ENCODE measurements at places on chromosomes 6 and 20.

DNA sequence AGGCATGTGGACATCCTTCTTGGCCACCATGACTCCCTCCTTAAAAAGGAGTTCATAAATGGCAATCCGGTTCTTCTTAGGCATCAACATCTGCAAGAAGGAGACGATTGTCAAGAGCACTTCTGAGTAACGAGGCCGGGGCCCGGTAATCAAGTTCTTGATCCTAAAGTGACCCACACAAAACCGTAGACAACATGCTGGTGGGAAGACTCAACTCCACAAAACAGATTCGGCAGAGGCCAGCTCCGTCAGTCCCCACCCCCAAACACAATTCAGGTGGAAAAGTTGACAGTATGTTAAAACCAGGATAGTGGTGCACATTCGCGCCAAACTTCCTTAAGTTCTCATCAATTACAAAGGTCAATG, 754 bp downstream of the RPS10 start:
- no peak for DNase-seq

DNA sequence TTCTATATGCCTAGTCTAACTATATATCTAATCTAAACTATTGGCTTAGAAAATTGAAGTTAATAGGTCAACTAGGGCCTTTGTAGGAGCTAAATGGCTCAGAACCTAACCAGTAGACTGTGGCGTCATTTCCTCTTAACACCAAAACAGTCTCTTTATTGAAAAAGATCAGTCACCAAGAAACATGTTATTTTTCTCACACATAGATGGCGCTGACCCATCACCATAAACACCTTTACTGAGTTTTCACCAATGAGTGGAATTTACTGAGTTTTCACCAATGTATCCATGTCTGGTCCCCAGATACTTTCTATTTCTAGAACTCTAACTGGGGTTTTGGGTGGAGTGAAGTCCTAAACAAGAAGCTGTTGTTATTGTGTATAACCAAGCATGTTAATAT, 636.0 kb downstream of the BCKDHB start:
- DNase-seq, result no peak

GRCh38 chr6:7479801-7480266, 61.6 kb upstream of the DSP start:
- peak; percentile 46 for DNase-seq

DNA sequence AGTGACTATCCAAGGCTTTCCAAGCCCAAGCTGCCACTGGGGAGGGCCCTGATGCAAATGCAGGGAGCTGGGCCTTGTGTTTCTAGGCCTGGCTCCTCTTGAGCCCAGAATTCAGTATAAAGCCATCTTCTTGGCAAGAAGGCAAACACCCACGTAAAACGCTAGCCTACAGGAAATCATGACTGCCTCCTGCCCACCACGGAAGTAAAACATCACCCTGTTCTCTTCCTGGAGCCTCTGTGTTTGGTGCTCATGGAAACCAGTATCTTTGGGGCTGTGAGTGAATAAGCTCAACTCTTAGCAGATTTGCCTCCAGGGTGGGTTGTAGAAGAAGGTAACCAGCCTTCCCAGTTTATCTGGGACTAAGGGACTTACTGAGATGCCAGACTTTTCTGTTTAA, 271.0 kb downstream of the ZNF217 start:
- DNase-seq, result no peak

- DNase-seq, result no peak
Observed at GRCh38 chr6:56026455-56027180, 151.2 kb upstream of the BMP5 start.

DNA sequence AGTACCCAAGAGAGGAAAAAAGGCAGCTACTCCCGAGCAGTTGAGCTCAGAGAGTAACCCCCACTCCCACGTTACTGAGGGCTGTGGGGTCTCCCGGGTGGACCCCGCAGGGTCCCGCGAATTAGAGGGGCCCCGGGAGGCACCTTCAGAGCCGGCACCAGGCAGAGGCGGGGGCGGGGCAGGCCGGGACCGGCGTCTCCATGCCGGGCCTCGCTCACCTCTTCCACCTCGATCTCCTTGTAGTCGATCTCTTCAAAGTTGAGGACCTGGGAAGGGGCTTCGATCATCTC, 381 bp downstream of the MAP3K7 start:
- DNase-seq, result no peak

GRCh38 chr6:33166811-33167210, 25.5 kb downstream of the COL11A2 start:
- no peak for DNase-seq

DNA sequence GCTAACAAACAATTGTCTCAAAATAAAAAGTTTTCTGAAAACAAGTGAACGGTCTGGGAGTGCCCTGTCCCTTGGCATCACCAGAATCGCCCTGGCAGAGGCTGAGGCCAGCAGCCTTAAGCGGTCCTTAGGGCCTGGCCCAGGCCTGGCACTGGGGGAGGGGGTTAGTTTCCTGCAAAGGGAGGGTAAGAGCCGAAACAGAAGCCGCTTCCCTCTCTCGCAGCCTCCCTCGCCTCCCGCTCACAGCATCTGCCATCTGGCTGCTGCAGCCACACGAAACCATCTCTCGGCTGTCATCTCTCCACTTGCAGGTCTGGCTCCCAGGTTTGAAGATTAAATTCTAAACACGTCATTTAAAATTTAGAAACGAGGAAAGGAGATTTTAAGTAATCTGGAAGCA, 31.5 kb downstream of the PMEPA1 start:
- no peak for DNase-seq

DNA sequence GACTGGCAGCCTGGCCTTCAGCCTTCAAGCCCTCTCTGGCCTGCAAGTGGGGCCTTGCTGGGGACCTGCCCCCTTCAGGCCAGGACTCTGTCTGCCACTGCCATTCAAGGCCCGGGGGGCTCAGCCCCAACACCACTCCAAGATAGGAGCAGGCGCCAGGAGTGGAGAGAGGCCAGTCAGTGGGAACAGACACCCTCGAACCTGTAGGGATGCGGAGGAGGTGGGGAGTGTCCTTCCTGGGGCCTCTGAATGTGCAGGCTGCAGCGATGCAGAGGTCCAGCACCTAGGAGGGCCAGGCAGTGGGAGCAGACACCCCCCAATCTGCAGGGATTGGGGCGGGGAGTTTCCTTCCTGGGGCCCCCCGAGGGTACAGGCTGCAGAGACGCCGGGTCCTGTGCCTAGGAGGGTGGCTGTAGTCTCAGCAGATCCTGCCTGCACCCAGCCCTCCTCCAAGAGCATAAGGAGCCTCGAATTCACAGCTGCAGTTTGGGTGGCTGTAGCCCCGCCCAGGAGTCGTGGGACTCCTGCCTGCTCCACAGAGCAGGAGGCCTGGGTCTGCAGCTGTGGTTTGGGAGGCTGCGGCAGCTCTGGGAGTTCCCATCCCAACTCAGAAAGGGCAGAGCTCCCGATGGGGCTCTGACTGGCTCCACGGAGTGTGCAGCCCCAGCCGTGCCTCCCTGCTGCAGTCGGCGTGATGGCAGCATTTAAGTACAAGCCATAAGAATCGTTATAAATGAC, 33.1 kb downstream of the NR2E1 start:
- no peak for DNase-seq

GRCh38 chr6:129646642-129647041, 63.3 kb downstream of the ARHGAP18 start:
- no peak for DNase-seq

- DNase-seq, result no peak
Observed at GRCh38 chr6:139287868-139288267, 3.9 kb downstream of the TXLNB start.
